Activated CD8-positive, alpha-beta memory T cell treated with anti-CD3 and anti-CD28 coated beads for 36 hours (primary cell): ENCODE measurements at places on chromosomes 11 and 22. TPM values are rescaled to one million over a fixed set of nuclear protein-coding genes. Genes with fewer than 3 reads are reported as not detected.

PRR5L gene
- total RNA-seq = 15.5 TPM

RFPL1 gene
- not detected for total RNA-seq

TRIM64 gene
- total RNA-seq = not detected

C11orf87 gene
- not detected for total RNA-seq

OR52I1 gene
- total RNA-seq = not detected
